ENCODE measurements at places on chromosomes 5 and 9. TPM values are rescaled to one million over a fixed set of nuclear protein-coding genes. Genes with fewer than 3 reads are reported as not detected.
A peak's percentile ranks its signal among the peaks of the same experiment; 100 is the strongest.

GRCh38 chr5:129905473-129906176, 1.4 kb downstream of the CHSY3 start:
- H3K36me3 ChIP-seq, result no peaks in the 10 kb centered on the region
- H3K4me1 ChIP-seq, result no peaks in the 10 kb centered on the region
- no peak for DNase-seq
- no peak overlapping the region for H3K27ac ChIP-seq

DNA sequence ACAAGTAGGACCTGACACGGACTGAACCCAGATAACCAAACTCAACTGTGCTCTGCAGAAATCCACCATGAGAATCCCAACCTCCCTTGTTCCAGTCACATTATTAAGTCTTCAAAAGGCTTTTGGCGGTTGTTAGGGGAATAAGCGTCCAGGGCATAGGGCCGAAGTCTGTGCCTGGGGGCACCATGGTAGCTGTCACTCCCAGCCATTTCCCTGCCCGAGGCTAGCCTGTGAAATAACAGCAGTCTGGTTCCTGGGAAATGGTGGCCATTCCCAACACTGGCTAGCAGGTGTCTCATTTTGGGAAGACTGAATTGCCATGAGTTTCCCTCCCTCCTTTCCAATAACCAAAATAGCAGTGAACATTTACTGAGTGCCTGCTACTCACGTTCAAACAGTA, 122.2 kb downstream of the CRB2 start:
- no peak overlapping the region for H3K4me3 ChIP-seq
- no peak overlapping the region for H3K27ac ChIP-seq
- no peaks in the 10 kb centered on the region for H3K36me3 ChIP-seq
- no peaks in the 10 kb centered on the region for H3K27me3 ChIP-seq
- no peak for DNase-seq
- peaks cover 22% of the 10 kb centered on the region for H3K4me1 ChIP-seq

DNA sequence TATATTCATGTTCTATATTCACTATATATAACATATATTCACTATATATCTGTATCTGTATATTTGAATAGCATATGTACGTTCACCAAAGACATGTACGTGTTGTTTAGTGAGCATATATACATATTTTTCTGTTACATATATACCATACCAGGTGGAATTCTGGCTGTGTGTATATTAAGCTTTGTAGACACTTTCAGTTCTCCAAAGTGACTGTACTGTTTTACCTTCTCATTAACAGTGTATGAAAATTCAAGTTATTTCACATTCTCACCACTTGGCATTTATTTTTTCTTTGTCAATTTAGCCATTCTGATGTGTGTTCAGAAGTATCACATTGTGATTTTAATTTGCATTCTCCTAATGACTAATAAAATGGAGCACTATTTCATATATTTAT, 52.2 kb downstream of the DROSHA start:
- H3K27me3 ChIP-seq, result no peaks in the 10 kb centered on the region
- H3K27ac ChIP-seq, result no peak overlapping the region
- H3K4me1 ChIP-seq, result peaks cover 13% of the 10 kb centered on the region
- H3K4me3 ChIP-seq, result no peak overlapping the region
- H3K36me3 ChIP-seq, result peaks cover 18% of the 10 kb centered on the region
- DNase-seq, result peak; percentile 43

Gene ENTREP1
- total RNA-seq, result not detected

- no peak overlapping the region for H3K4me3 ChIP-seq
- no peak for DNase-seq
- no peaks in the 10 kb centered on the region for H3K27me3 ChIP-seq
- H3K27ac ChIP-seq, result no peak overlapping the region
- peaks cover 19% of the 10 kb centered on the region for H3K4me1 ChIP-seq
Measured at GRCh38 chr5:151745071-151745705, 13.2 kb downstream of the ATOX1 start.

DNA sequence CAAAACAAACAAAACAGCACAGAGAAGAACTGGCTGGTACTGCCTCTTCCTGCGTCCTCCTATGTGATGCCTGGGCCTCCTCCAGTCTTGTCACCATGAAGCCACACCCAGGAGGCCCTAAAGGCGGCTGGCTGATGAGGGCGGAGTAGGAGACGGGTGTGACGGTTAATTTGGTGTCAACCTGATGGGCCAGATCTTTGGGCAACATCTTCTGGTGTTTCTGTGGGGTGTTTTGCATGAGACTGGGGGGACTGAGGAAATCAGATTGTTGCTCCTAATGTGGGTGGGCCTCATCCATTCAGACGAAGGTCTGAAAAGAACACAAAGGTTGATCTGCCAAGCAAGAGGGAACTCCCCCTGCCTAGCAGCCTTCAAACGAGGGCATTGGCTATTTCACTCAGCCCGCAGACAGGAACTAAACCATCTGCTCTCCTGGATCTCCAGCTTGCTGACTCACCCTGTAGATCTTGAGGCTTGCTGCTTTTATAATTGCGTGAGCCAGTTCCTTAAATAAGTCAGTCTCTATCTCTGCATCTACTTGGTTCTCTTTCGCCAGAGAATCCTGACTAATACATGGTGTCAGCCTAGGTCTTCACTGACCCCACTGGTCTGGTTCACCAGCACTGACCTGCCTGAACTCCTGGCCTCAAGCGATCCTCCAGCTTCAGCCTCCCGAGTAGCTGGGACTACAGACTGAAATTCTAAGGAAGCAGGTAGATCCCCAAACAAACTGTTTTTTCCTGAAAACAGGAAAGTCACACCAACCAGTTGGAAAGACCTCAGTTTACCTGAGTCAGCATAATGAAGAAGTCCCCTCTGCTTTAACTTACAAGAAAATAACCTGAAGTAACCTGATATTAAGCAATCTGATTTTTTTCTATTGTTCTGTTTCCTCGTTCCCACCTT, 12.8 kb upstream of the ZFP62 start:
- no peak for DNase-seq
- H3K36me3 ChIP-seq, result no peaks in the 10 kb centered on the region
- no peaks in the 10 kb centered on the region for H3K4me1 ChIP-seq

GRCh38 chr5:32165597-32165996, 8.5 kb downstream of the GOLPH3 start:
- no peak overlapping the region for H3K4me3 ChIP-seq
- no peak for DNase-seq
- H3K27me3 ChIP-seq, result no peaks in the 10 kb centered on the region
- H3K36me3 ChIP-seq, result peaks cover 42% of the 10 kb centered on the region
- H3K27ac ChIP-seq, result peak overlapping the region; percentile 22

Gene SPATA6L
- total RNA-seq, result 0.22 TPM

DNA sequence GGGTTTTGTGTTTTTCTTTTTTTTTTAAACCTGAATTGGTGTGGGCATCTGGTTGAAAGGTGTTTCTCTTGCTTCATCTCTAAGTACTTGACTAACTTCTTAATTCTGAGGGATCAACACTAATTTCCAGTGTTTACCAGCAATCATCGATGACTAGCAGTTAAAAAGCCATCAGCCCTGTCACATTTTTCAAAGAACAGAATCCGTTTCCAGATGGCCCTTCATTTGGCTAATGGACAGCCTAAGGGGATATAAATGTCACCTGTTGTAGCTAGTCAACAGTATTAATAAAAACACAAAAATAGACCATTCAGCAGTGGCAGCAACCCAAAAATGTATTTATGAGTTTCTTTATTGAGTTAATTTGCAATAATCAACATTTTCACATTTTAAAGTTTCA, 1076.5 kb downstream of the MAT2B start:
- no peaks in the 10 kb centered on the region for H3K36me3 ChIP-seq
- DNase-seq, result no peak
- H3K4me1 ChIP-seq, result no peaks in the 10 kb centered on the region
- H3K4me3 ChIP-seq, result no peak overlapping the region

DNA sequence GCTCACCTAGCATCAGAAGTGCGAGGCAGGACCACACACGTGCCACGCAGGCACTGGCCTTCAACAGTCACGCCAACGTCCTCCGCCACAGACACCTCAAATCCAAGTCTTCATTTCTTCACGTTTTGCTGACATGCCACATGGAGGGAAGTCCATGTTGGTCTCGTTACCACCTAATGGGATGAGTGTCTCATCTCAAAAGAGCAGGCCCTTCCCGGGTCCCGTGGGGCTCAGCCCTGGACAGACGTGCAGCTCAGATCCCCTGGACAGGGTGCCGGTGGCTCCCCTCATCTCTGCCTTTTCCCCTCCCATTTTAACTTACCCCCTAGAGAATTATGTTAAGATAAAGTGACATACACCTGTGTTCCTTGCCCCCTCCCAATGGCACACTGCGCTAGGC, 76.8 kb downstream of the MRPL36 start:
- H3K36me3 ChIP-seq, result no peaks in the 10 kb centered on the region
- no peak for DNase-seq
- H3K4me3 ChIP-seq, result no peak overlapping the region
- no peak overlapping the region for H3K27ac ChIP-seq
- no peaks in the 10 kb centered on the region for H3K4me1 ChIP-seq
- no peaks in the 10 kb centered on the region for H3K27me3 ChIP-seq

GRCh38 chr9:137372693-137373610, 50.0 kb downstream of the EXD3 start:
- no peak for DNase-seq
- H3K36me3 ChIP-seq, result no peaks in the 10 kb centered on the region
- no peak overlapping the region for H3K27ac ChIP-seq
- H3K4me1 ChIP-seq, result no peaks in the 10 kb centered on the region
- H3K27me3 ChIP-seq, result no peaks in the 10 kb centered on the region
- no peak overlapping the region for H3K4me3 ChIP-seq

DNA sequence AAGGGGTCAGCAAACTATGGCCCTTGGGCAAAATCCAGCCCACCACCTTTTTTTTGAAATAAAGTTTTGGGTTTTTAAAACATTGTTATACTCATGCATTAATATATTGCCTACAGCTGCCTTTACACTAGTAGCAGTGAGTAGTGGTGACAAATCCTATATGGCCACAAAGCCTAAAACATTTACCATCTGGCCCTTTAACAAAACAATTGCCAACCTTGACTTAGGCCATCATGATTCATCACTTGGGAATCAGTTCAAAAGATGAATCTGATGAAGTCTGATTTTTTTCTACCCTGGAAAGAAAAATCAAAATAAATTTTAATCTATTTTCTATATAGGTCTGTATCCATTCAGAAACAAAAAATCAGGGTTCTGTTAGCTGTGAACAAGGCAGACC, 484.9 kb downstream of the BNC2 start:
- no peaks in the 10 kb centered on the region for H3K27me3 ChIP-seq
- no peaks in the 10 kb centered on the region for H3K36me3 ChIP-seq
- no peak overlapping the region for H3K27ac ChIP-seq
- no peak overlapping the region for H3K4me3 ChIP-seq
